ENCODE measurements at places on chromosomes 13 and 19.
A peak's percentile ranks its signal among the peaks of the same experiment; 100 is the strongest.

DNA sequence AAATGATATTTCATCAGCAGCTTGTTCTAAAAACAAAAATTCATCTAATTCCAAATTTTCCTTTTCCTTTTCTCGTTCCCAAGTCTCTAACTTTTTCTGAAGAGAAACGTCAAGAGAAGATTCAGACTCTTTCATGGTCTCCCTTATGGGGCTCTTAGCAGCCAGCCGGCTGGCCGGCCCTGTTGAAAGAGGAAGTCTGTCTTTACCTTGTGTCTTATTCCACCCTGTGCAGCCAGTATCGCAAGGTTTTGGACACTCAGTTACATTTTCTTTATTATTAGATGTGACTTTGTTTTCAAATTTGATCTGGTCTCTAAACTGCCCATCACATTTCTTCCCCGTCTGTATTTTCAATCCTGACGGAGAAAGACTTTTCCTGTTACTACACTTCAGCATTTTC is 142.3 kb downstream of the RNF17 start:
- no peak for DNase-seq

- DNase-seq, result no peak
Measured at GRCh38 chr19:2627855-2628254, 74.6 kb downstream of the GNG7 start.

- no peak for DNase-seq
Measured at GRCh38 chr13:23506807-23507291, 63.4 kb upstream of the TNFRSF19 start.

GRCh38 chr19:20233105-20233504 is 66.1 kb downstream of the ZNF486 start:
- DNase-seq, result no peak

DNA sequence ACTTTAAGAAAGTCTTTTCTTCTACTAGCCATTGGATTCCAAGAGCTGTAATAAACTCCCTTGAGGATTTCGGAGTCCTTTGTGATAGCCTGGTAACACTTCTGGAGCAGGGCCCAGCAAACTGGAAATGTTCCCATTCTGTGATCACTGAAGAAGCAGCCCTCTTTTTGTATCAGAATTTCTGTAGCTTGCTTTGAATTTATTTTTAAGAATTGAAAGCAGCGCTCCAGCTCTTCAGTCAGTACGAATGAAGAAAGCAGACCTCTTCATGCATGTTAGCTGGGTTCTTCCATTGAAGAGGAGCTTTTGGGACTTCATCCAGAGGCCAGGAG is 141.5 kb downstream of the AKAP11 start:
- DNase-seq, result no peak

- DNase-seq, result no peak
Measured at GRCh38 chr19:6685482-6685881, 15.5 kb upstream of the TNFSF14 start.

- DNase-seq, result no peak
Measured at GRCh38 chr19:31641591-31641990, 292.4 kb upstream of the TSHZ3 start.

DNA sequence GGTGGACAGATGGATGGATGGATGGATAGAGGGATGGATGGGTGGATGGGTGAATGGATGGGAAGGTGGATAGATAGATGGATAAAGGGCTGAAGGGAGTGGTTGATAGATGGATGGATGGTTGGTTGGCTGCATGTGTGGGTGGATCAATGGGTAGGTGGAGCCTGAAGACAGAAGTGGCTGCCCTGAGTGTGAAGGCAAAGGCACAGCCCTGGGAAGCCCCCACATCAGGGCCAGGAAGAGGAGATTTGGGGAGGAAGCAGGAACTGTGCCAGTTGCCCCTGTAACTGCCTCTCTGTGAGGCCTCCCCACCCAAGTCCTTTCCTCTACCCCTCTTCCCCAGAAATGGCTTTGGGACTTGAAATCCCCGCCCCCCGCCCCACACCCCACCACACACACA is 43.4 kb upstream of the NFIC start:
- DNase-seq, result no peak

DNA sequence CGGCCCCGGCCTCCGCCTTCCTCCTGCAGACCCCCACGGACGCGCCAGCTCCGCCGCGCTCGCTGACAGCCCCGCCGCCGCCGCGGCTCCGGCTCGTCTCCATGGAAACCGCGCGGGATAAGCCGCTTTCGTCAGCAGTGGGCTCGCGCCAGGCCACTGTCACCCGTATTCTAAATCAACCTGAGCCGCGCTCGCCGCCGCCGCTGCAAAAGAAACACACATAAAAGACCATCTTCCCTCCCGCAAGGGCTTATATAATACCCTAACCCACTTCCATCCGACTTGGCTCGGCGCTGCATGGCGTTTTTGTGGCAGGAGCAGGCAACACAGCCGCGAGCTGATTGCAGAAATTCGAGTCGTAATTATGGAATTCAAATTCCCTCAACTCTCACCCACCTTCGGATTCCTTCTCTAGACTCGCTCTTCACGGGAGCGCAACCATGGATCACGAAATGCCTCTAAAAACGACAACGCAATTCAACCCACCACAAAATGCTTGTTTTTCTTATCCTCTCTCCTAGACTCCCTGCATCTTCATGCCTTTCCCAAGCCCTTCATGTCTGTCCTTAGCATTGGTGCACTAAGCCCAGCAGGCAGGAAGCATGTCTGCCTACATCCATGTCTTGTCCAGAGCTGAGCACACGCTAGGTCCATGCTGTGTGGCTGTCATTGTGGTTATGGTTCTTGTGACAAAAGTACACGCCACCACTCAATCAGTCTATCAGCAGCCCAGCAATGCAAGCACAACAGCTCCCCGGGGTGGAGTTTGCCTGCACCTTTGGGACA is at the start of gene AMER2:
Gene AMER2 (minus strand): TSS at position 772 of the 786 bp plus-strand sequence. CDS start 669 bp downstream, at position 103.
- DNase-seq, result no peak

DNA sequence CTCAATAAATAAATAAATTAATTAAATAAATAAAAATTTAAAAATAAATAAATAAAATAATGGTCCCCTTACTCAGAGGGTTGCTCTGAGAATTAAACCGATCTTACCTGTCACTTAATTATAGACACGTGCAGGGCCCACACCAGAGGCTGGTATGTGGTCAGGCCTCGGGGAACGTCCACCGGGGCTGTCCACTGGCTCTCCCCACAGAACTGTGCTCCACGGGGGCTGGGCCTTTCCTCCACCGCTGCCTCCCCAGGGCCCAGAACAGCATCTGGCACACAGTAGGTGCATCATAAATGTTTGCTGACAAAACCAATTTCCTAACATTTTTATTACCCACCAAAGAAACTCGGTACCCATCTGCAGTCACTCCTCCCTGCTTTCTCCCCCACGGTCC is 69.2 kb downstream of the CEBPG start:
- peak; percentile 15 for DNase-seq

Data from RWPE2 (cell line).